ENCODE measurements at places on chromosomes 3 and 15.

DNA sequence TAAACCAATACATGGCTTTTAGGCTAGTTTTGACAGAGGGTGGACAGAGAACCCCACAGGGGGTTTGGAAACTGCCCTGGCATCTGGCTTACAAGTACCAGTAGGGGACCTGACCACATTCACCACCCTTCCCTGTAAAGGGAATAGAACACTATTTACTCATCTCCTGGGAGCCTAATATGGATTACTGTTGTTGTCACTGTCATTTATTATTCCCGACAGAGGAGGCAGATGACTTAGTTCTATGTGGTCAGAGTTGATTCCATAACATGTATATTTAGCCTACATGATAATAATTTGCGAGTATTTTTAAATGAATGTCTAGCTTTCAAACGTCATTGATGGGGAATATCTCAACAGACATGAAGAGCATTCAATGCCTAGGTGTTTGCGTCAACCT is 15.9 kb downstream of the ZBTB38 start:
- peak; percentile 49 for ATAC-seq

DNA sequence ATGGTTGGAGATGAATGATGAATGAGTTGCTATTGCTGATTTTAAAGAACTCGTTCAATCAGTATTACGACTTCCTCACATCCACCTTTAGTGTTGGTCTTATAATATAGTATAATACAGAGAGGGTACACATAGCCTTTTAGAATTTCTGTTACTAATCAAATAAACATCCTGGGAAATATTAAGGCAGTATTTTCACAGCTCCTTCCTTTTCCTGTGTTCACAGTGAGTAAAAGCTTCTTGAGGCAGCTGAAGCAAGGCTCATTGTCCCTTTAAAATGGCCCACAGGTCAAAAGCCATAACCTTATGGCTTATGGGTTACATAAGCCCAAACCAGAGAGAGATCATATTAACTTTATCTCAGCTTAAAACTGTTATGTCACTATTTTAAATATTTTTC is 1.3 kb upstream of the BTLA start:
- ATAC-seq, result no peak

DNA sequence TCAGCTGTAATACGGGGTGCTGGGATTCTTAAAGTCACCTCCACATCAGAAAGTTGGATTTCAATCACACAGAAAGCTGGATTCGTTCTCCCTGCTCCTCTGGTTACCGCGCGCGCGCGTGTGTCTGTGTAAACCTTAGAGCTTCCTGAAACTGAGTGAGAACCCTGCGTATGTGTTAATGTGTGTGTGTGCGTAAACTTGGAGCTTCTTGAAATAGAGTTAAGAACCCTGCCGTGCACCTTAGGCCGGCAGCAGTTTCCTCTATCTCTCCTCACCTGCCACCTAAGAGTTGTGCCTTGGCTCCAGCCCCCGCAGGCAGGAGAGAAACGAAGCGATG is 531 bp downstream of the LZTFL1 start:
- ATAC-seq, result peak; percentile 48

- ATAC-seq, result no peak
Measured at GRCh38 chr3:47261301-47261700, 21.3 kb downstream of the KIF9 start.

DNA sequence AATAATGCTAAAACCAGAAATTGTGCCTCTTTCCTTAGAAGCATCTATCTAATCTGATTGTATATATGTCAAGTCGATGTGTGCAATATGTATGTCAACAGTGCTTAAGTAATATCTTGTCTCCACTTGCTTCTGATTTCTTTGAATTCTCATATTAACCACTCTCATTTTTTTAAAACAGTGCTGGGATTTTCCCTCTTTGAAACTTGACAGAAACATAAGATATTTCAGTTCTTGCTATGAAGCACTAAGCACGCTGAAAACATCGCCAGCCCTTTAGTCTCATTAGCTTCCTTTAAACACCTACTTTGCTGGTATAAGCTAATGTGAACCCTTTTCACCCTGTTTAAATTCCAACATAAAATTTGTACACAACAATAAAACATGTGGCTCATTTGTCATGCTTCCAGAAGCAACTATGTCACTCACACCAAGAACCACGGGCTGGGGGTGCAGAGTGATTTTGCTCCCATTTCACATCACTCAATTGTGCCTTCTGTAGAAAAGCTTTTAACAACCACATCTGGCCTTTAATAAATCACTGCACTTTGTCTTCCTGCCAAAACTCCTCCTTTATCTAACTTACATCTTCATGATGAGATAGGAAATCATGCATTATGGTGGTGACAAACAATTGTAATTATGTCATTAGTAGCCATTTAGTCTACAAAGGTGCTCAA is 185.2 kb downstream of the FOXP1 start:
- ATAC-seq, result no peak

DNA sequence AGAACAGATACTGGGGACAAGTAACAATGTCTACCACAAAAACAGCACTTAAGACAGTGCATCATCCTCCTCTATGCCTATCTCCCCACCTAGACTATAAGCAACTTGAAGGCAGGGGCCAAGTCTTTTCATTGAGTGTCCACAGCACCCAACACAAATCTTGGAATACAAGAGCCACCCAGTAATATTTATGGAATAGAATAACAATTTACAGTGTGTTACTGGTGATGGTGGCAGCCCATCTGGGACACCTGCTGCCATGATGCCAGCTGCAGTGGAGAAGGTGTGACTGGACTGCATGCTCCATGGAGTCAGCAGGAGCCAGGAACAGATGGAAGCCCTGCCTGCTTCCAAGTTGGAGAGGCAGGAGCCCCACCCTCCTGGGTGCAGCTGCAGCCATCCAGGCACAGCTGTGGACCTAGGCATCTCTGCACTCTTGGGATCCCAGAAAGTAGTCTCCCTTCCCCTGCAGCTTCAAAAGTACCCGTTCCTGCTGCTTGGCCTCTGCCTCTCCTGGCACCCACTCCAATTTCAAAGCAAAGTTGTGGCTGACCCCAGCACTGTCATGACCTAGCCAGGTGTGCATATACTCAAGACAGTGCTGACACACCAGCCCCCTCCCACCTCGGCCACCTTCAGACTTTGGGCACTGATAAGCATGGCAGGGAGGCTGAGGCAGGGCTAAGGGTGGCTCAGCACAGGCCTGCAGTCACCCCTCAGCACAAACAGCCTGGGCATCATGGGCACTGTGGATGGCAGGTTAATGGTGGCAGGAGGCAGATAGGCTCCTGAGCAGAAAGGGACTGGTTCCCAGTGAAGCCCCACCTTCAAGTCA is 94.5 kb downstream of the TPRA1 start:
- no peak for ATAC-seq

DNA sequence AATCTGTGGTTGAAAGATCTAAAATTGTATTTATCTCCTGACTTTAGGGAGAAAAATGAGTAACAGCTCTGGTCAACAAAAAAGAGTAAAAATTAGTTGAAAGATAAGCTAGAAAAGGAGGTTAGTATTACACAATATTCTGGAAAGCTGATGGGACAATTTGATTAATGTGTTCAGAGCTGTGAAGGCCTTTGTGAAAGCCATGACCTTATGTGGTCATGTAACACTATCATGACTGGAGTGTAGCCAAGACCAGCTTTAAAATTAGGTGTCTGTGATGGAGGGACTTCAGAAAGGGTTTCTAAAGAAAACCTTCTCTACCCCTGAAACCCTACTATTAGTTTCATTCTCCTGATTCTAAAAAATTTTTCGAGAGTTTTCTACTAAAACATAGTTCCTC is 127.2 kb downstream of the NFKBIZ start:
- ATAC-seq, result no peak

DNA sequence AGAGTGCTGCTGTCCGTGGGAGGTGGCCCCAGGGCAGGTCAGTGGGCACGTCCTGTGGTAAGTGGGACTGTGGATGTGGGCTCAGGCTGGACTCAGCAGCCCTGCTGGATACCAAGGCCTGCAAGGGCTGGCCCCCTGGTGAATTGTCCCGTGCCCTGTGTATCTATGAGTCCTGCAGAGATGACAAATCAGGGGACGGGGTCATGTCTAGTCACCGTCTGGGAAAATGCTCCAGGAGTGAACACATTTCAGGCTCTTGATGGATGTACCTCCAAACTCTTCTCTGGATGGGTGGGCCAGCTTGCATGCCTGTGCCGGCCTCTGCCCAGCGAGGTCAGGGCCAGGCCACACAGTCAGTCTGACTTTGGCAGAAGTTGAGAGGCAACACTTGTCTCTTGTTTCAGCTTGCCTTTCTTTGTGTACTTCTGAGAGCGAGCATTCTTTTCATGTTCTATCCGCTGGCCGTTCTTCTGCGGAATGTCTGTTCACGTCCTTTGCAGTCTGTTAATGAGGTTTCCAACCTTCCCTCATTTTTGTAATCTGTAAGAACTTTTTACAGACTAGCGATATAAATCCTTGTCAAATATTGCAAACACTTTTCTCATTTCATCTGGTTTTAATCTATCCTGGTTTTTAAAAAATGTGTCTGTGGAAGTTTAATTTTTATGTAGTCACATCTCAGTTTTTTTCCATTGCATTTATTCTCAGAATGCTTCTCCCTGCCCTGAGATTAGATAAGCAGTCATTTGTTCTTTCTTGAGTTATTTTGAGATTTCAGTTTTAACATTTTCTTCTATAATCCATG is 11.4 kb upstream of the STAB1 start:
- peak; percentile 76 for ATAC-seq

- no peak for ATAC-seq
Measured at GRCh38 chr3:30180310-30181177, 425.9 kb upstream of the TGFBR2 start.

DNA sequence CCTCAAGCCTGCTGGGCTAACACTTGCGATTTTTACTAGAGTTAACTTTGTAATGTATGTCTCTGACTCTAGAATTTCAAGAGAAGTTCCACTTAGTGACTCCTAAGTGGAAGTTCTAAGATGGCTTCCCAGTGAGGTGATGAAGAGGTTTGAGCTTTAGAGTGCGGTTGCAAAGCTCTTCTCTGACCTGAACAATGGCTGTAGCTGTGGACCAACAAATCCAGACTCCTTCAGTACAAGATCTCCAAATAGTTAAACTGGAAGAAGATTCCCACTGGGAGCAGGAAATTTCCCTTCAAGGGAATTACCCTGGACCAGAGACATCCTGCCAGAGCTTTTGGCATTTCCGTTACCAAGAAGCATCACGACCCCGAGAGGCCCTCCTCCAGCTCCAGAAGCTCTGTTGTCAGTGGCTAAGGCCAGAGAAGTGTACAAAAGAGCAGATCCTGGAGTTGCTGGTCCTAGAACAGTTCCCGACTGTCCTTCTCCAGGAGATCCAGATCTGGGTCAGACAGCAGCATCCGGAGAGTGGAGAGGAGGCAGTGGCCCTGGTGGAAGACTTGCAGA is 22.3 kb downstream of the WDR73 start:
- no peak for ATAC-seq

DNA sequence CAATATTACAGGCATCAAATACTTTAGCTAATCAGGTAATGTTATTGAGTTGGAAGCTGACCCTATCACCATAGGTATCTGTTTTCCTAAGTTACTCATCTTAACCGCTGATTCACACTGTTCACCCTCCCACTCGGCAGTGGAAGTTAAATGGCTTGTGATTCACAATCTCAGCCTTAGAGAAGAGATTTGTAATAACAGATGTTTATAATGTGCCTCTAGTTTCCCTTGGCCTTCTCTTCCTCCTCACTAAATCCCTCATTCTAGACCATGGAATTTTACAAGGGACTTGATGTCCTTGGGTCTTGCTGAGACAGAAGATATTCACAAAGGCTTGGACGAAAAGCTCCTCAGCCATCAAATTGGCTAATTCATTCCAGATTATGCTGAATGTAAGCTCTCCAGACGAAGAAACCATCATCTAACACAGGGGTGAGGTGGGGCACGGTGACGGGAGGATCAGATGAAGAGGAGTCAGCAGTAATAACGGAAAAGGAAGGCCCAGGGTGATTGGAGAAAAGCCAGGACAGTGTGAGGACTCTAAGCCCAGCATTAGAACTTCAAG is 931.7 kb downstream of the MCTP2 start:
- no peak for ATAC-seq

- no peak for ATAC-seq
Measured at GRCh38 chr3:149609595-149609994, 48.2 kb downstream of the WWTR1 start.

GRCh38 chr3:175208326-175208725 is 349.2 kb downstream of the NAALADL2 start:
- ATAC-seq, result no peak

DNA sequence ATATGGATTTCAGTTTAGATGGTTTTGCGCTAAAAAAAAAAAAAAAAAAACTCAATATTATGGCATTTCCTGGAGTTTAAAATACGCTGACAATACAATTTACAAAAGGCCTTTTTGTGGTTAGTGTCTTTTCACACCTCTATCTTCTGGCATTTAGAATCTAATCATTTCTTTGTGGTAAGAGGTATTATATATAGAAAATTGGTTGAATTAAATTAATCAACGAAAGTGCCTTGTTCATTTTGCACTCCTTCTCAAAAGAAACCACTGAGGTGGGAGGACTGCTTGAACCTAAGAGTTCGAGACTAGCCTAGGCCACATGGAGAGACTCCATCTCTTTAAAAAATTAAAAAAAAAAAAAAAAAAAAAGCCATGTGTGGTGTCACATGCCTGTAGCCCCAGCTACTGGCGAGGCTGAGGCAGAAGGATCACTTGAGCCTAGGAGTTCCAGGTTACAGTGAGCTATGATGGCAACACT is 90.0 kb upstream of the ICE2 start:
- ATAC-seq, result no peak

DNA sequence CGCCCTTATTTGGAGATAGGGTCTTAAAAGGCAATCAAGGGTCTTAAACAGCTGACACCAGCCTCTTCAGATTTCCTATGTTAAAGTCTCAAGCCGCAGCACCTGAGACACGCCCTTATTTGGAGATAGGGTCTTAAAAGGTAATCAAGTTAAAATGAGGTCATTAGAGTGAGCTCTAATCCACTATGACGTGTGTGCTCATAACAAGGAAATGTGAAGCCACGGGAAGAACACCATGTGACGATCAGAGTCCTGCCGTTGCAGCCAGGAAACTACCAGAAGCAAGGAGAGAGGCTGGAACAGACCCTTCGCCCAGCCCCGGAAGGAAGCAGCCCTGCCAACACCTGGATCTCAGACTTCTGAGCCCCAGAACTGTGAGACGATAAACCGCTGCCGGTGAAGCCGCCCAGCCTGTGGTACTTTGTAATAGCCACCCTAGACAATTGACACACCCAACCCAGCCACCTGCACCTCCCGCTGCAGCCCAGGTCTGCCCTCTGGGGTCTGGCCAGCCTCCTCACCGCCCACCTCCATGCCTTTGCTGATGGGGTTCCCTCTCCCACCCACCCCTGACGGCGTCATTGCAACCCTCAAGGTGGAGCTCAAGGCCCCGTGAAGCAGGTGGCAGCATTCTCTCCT is 137.9 kb downstream of the MEGF11 start:
- peak; percentile 31 for ATAC-seq

GRCh38 chr15:65287520-65287855 is 805 bp upstream of the PARP16 start:
- no peak for ATAC-seq

GRCh38 chr15:88323976-88324740 is 67.6 kb upstream of the NTRK3 start:
- no peak for ATAC-seq

- no peak for ATAC-seq
Measured at GRCh38 chr3:107951126-107951525, 139.7 kb downstream of the CD47 start.

Data from esophagus mucosa (tissue), 1 donor.